ENCODE measurements at places on chromosomes 7 and 10. TPM values are rescaled to one million over a fixed set of nuclear protein-coding genes. Genes with fewer than 3 reads are reported as not detected.

The PLXNA4 gene
- 0.28 TPM for total RNA-seq

The GALNT11 gene
- total RNA-seq: 32.6 TPM

The OR2A12 gene
- total RNA-seq: not detected

The CCDC172 gene
- not detected for total RNA-seq

The FANK1 gene
- 10.0 TPM for total RNA-seq

The KCP gene
- total RNA-seq: 0.14 TPM

The BHLHA15 gene
- 0.37 TPM for total RNA-seq

The LBX1 gene
- total RNA-seq: not detected

The CNPY1 gene
- total RNA-seq: not detected

The CFAP69 gene
- 7.7 TPM for total RNA-seq

The ITPRID1 gene
- not detected for total RNA-seq

The GRID2IP gene
- total RNA-seq: not detected

The TUBGCP2 gene
- total RNA-seq: 61.8 TPM

The IFIT5 gene
- 20.2 TPM for total RNA-seq

The NAT16 gene
- total RNA-seq: not detected

The CTAGE4 gene
- total RNA-seq: 0.28 TPM

The ABCB4 gene
- 3.4 TPM for total RNA-seq

The CYP3A4 gene
- total RNA-seq: not detected

The OPN1SW gene
- not detected for total RNA-seq

The CBX3 gene
- total RNA-seq: 105 TPM

The CHN2 gene
- 0.71 TPM for total RNA-seq

The FGFR2 gene
- 0.71 TPM for total RNA-seq

The TSPAN12 gene
- 10.8 TPM for total RNA-seq

The PMPCB gene
- total RNA-seq: 73.2 TPM

The ACSL5 gene
- 1.7 TPM for total RNA-seq

The EBF3 gene
- total RNA-seq: 3.7 TPM

The TEX36 gene
- total RNA-seq: not detected

The NKX6-2 gene
- not detected for total RNA-seq
